Activated gamma-delta T cell (primary cell): ENCODE measurements at places on chromosomes 4 and X.

- DNase-seq, result no peak
Measured at GRCh38 chrX:30373479-30373878, 64.3 kb upstream of the NR0B1 start.

DNA sequence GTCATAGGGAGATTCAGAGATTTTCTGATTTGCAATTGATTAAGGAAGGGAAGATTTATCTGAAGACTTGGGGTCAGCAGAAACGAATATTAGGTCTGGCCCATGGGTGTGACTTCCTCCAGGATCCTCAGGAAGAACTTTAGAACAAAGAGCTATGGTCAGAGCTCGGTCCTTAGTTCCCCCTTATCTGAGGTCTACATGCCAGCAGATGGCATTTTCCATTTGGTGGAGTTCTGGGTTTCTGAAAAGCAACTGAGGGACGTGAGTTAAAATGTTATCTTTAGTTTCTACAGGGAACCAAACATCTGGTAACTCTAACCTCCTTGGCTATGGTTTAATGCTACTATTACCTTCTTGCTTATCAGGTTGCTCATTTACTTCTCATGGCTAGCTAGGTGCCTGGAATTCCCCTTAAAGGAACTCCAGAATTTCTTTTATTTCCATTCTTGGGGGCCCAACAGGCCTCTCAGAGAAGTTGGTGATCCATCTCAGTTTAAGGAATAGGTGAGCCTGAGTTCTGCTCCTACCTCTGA, 40.7 kb downstream of the KLF3 start:
- DNase-seq, result no peak

- no peak for DNase-seq
Measured at GRCh38 chr4:26044524-26044923, 130.5 kb downstream of the SMIM20 start.

DNA sequence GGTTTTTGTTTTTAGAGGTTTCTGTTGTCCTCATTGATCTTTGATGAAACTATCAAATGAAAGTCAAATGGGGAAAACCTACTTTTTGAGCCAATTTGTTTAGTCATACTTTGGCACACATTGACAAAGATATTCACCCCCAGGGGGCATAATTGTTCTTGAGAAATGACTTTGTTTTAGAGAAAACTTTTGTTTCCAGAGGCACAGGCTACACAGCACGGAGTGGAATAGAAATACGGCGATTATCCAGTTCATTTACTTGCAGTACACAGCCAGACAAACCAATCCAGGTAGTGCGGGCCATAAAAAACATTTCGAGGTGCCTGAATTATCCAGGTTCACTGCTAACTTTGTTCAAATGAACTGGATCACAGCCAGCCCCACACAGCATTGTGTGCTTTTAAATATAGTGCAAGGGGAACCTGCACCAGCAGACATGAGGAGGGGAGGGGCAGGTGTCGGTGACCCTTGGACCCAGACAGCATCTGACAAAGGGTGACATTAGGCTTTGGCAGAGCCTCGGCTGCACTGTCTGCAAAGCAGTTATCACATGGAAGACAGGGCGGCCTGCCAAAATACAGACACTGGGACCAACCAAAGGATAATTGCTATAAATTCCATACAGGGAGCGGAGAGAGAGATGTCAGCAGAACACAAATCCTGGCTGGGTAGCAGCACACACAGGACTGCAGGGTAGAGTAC, 179.6 kb upstream of the NOCT start:
- DNase-seq, result no peak

GRCh38 chr4:57147335-57148060, 37.3 kb upstream of the IGFBP7 start:
- no peak for DNase-seq

- DNase-seq, result no peak
Measured at GRCh38 chrX:97401154-97401553, 517.4 kb downstream of the RPA4 start.

DNA sequence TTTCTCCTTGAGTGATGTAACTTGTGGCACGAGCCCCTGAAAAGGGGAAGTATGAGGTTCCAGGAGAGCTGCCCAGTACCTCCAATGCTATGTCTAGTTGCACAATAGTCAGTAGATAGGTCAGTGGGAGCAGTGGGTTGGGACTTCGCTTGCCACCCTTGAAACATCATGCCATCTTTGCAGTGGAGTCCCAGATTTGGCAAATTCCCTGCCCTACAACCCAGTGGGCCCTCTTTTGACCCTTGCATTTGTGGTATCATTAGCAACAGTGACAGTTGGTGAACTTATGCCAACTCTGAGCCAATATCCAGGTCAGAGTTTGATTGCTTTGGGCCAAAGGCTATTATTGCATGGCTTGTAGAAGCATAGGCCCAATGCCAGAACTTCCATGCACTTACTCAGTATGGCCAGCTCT, 12.3 kb downstream of the FHL1 start:
- DNase-seq, result no peak

DNA sequence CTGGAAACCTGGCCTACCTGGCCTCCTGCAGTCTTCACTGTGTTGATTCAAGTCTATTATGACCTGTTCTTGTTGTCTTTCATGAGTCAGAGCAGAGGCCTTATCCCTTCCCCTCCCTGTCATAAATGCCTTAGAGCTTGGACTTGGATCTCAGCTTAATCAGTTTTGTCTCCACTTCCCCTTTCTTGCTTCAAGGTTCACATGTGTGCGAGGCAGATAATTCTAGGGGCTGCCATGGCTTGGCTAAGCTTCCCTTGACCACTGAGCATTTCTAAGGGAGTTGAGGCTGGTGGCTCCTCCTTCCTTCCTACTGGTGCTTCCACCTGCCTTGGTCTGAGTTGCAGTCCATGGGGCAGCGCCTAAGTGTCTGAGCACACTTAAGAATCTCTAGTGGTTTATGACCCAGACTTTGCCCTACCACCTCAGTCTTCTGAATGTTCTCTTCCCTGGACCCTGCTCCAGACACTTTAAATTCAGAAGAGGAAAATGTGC, 1.7 kb upstream of the HEPH start:
- no peak for DNase-seq

DNA sequence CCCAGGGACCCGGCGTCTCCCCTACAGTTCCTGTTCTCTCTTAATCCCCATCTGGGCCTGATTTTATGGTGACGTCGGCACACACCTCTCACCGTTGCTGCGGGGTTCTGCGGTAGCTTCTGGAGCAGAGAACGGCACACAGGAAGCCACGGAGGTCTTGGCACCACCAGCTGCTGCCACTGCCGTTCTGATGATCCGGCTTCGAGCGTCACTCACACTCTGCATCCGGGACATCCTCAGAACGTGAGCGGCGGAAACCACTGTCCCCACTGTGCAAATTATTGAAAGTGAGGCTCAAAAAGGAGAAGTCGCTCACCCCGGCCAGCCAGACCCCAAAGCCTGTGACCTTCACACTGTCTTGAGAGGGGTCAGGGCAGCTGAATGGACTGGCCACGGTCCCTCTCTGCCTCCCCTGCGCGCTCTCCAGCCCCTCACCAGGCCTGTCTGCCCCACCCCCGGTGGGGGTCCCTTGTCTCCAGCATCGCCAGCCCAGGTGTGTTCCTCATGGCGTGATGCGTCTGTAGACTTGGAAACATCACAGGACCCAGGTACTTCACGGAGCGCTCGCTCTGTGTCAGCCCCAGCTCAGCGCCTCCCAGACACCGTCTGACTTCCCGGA, 201.1 kb downstream of the AFAP1 start:
- no peak for DNase-seq

DNA sequence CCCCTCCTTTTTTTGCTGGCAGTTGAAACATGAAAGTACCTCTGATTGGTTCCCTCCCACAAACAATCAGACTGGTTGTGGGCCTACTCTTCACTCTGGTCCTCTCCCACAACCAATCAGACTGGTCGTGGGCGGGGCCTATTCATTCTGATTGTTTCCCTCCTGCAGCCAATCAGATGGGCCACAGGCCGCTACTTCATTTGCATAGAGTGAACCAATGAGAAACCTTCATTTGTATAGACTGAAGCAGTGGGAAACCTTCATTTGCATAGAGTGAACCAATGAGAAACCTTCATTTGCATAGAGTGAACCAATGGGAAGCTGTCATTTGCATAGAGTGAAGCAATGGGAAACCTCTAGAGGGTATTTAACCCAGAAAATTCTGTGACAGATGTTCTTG, 55.2 kb downstream of the TRMT44 start:
- no peak for DNase-seq

GRCh38 chr4:99832321-99832720, 15.7 kb downstream of the DAPP1 start:
- no peak for DNase-seq

GRCh38 chr4:18294021-18294420, 272.5 kb upstream of the LCORL start:
- no peak for DNase-seq

GRCh38 chr4:680928-681645, 6.7 kb downstream of the MYL5 start:
- peak; percentile 40 for DNase-seq

- no peak for DNase-seq
Measured at GRCh38 chr4:129823105-129823504, 727.2 kb downstream of the C4orf33 start.

GRCh38 chr4:106365613-106366012, 3.0 kb downstream of the GIMD1 start:
- no peak for DNase-seq

DNA sequence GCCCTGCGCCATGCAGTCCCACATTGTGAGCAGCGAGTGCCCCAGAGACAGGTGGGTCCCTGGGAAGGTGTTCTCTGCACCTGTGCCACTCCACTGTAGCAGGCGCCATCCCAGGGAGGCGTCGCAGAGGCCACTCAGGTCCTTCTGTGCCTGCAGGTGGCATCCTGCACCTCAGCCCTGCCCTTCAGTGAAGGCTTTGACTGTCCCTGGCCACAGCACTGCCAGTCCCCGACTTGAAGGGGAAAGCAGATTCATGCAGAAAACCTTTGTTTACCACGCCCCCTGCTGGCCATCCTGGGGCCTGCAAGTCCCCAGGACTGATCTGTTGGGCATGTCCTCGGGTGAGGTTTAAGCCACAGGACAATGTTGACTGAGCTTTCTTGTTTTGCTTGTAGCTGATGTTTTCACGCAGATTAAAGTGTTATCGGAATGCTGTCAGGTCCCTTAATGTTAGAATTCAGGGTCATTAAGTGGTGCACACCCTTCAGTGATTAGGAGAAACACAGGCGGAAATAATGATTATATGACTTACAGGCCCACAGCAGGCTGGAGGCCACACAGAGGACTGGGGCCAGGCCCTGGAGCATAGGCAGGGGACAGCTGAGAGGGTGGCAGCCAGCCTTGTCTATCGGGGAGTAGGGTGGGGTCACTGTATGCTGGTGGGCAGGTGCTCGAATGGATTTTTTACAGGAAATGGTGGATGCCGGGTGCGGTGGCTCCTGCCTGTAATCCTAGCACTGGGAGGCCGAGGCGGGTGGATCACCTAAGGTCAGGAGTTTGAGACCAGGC, 5.0 kb downstream of the TACC3 start:
- peak; percentile 56 for DNase-seq

- no peak for DNase-seq
Measured at GRCh38 chr4:38180456-38180855, 220.3 kb downstream of the PTTG2 start.

DNA sequence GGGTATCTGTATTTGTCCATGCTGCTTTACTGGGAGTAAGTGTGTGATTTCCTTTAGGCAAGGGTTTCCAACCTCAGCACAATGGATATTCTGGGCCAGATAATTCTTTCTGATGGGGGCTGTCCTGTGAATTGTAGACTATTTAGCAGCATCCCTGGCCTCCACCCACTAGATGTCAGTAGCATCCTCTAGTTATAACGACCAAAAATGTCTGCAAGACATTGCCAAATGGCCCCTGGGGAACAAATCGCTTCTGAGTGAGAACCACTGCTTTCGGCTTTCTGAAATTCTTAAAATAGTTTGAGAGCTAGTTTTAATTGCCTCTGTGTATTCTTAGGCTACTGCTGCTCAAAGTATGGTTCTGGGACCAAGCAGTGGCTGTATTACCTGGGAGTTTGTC, 81.2 kb upstream of the GPM6B start:
- no peak for DNase-seq

- DNase-seq, result no peak
Measured at GRCh38 chr4:152126238-152126637, 365.4 kb upstream of the GATB start.

DNA sequence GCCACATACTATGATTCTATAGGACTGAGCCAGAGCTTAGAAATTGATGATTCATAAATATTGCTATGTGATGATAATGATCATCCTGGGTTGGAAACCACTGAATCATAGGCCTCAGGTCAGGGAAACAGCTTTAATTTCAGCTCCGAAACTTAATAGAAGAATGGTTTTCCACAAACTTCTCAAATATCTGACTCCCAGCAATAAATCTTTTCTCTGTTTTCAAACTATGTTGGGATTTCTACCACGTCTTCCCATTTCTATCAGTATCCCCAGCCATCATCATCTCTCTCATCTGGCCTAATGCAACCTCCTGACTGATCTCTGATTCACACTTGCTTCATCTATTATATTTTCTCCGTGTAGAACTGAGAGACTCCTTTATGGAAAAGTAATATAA, 521.8 kb upstream of the AGA start:
- DNase-seq, result no peak

GRCh38 chr4:77801260-77801608, 17.9 kb downstream of the CNOT6L start:
- DNase-seq, result no peak

DNA sequence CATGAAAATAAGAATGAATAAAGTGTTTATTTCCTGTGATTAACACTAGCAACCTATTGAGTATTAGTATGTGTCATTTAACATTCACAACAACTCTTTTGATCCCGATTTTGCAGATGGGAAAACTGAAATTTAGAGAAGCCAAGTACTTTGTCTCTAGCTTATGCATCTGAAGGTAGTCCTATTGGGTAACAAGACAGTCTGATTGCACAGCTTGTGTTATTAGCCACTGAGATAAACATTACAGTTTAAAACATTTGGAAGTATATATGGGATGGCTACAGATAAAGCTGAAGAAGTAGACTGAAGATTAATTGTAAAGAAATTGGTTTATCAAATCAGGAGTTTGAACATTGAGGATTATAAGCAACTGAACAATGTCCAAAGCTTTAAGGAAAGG, 99.6 kb upstream of the PDE5A start:
- DNase-seq, result no peak

- no peak for DNase-seq
Measured at GRCh38 chr4:3301450-3302172, 8.8 kb downstream of the RGS12 start.

GRCh38 chr4:79759793-79760192, 313.2 kb downstream of the ANTXR2 start:
- no peak for DNase-seq

DNA sequence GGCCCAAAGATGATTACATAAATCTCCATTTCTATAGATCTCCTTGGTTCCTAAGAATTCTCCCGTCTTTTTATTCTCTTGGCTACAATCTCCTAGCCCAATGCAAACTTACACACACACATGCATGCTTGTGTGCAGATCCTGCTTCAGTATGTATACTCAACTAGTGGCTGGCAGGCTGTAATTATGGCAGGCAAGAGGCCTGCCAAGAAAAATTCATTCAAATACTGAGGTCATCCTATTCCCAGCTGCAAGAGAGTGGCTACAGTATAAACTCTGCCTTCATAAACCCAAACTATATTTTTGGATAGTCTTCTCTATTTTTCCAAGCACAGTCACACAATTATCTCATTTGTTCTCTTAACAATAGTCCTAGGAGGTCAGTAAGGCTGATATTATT, 95.2 kb downstream of the SHROOM4 start:
- no peak for DNase-seq

GRCh38 chr4:80215449-80216052, 18.2 kb downstream of the PRDM8 start:
- DNase-seq, result no peak
